Dermis lymphatic vessel endothelial cell (primary cell): ENCODE measurements at places on chromosomes 1 and 21. TPM values are rescaled to one million over a fixed set of nuclear protein-coding genes. Genes with fewer than 3 reads are reported as not detected.

C1orf167 gene
- total RNA-seq = 0.17 and 0.33 TPM in 2 replicates

SLC6A17 gene
- 1.0 and 1.3 TPM in 2 replicates for total RNA-seq

ACTN2 gene
- total RNA-seq = not detected in 2 replicates

LRRC53 gene
- total RNA-seq = not detected in 2 replicates

S1PR1 gene
- 202 and 328 TPM in 2 replicates for total RNA-seq

ERG gene
- 56.7 and 63.8 TPM in 2 replicates for total RNA-seq

MAD2L2 gene
- total RNA-seq = 29.9 and 30.1 TPM in 2 replicates

SPATA21 gene
- not detected in 2 replicates for total RNA-seq

TRAF3IP3 gene
- not detected in 2 replicates for total RNA-seq

SHISAL2A gene
- not detected in 2 replicates for total RNA-seq

IFI44 gene
- 7.6 and 37.0 TPM in 2 replicates for total RNA-seq

FCRL1 gene
- not detected in 2 replicates for total RNA-seq

CCDC190 gene
- 0.11 TPM in 1 of 2 replicates, not detected in the other for total RNA-seq

ZNF648 gene
- not detected in 2 replicates for total RNA-seq

INSRR gene
- total RNA-seq = not detected in 2 replicates

NUP210L gene
- total RNA-seq = 0.11 and 0.17 TPM in 2 replicates

S100A7 gene
- not detected in 2 replicates for total RNA-seq

CHI3L2 gene
- total RNA-seq = not detected in 2 replicates

FRRS1 gene
- total RNA-seq = 0.65 and 1.2 TPM in 2 replicates

RASSF5 gene
- 0.09 and 0.11 TPM in 2 replicates for total RNA-seq

MPL gene
- total RNA-seq = 0.09 and 0.11 TPM in 2 replicates

EVA1B gene
- total RNA-seq = 89.6 and 91.5 TPM in 2 replicates

TMEM125 gene
- not detected in 2 replicates for total RNA-seq

PLA2G2A gene
- not detected in 2 replicates for total RNA-seq

OR2L8 gene
- total RNA-seq = not detected in 2 replicates

SLC45A1 gene
- 0.95 and 0.98 TPM in 2 replicates for total RNA-seq

NEGR1 gene
- 0.09 and 0.22 TPM in 2 replicates for total RNA-seq

LCE1D gene
- total RNA-seq = not detected in 2 replicates

OR14K1 gene
- 0.11 TPM in 1 of 2 replicates, not detected in the other for total RNA-seq

CFHR1 gene
- total RNA-seq = not detected in 2 replicates

RHD gene
- 0.09 and 0.33 TPM in 2 replicates for total RNA-seq

USP21 gene
- total RNA-seq = 3.7 and 4.0 TPM in 2 replicates

KCNE2 gene
- total RNA-seq = not detected in 2 replicates

SUCO gene
- 15.5 and 15.6 TPM in 2 replicates for total RNA-seq

ZNF593OS gene
- 0.11 TPM in 1 of 2 replicates, not detected in the other for total RNA-seq

SH2D1B gene
- total RNA-seq = not detected in 2 replicates

MAP7D1 gene
- 38.0 and 38.4 TPM in 2 replicates for total RNA-seq

ST6GALNAC3 gene
- total RNA-seq = 57.8 and 110 TPM in 2 replicates

PTGS2 gene
- total RNA-seq = 3.4 and 5.9 TPM in 2 replicates

S100A8 gene
- not detected in 2 replicates for total RNA-seq

TMPRSS15 gene
- not detected in 2 replicates for total RNA-seq

SPRR2A gene
- total RNA-seq = not detected in 2 replicates

NUDT4B gene
- total RNA-seq = 8.2 and 15.7 TPM in 2 replicates

KRTAP19-3 gene
- not detected in 2 replicates for total RNA-seq

GJB4 gene
- not detected in 2 replicates for total RNA-seq

FAM131C gene
- 0.11 TPM in 1 of 2 replicates, not detected in the other for total RNA-seq

COL8A2 gene
- 0.86 and 1.1 TPM in 2 replicates for total RNA-seq

PAX7 gene
- not detected in 2 replicates for total RNA-seq

C1orf210 gene
- not detected in 2 replicates for total RNA-seq

PLEKHO1 gene
- total RNA-seq = 37.2 and 41.7 TPM in 2 replicates

UMODL1 gene
- not detected in 2 replicates for total RNA-seq

NCF2 gene
- under 0.01 TPM in 1 of 2 replicates, not detected in the other for total RNA-seq

CGN gene
- total RNA-seq = 0.11 and 0.26 TPM in 2 replicates
